ENCODE measurements at places on chromosomes 5 and 9.

GRCh38 chr5:170554521-170555267 is 50.9 kb downstream of the KCNIP1 start:
- no peaks in the 10 kb centered on the region for H3K4me1 ChIP-seq
- H3K4me3 ChIP-seq, result no peak overlapping the region
- H3K27ac ChIP-seq, result no peak overlapping the region
- no peaks in the 10 kb centered on the region for H3K36me3 ChIP-seq
- peaks cover 25% of the 10 kb centered on the region for H3K27me3 ChIP-seq

DNA sequence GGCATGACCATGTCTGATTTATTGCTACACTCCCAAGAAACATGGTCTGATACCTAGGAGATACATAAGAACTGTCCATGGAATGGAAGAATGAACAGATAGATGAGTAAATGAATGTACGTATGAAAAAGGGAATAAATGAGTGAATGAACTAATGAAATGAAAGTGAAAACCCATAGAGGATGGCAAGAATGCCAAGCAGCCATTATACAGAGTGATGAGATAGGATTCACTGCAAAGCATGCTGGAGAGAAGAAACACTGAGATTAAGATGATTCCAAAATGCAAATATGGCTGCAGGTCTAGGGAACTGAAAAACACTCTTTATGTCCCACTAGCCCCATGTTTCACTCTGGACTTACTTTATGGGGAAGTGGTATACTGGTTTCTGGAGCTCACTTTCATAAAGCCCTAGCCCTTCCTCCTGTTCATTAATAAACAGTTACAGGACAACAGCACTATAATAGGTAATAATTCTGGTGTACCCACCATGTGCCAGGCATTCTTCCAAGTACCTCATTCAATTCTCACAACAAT is 170.3 kb upstream of the RAD23B start:
- no peak overlapping the region for H3K4me3 ChIP-seq
- H3K27me3 ChIP-seq, result peaks cover 4% of the 10 kb centered on the region
- no peaks in the 10 kb centered on the region for H3K4me1 ChIP-seq
- H3K27ac ChIP-seq, result no peak overlapping the region

DNA sequence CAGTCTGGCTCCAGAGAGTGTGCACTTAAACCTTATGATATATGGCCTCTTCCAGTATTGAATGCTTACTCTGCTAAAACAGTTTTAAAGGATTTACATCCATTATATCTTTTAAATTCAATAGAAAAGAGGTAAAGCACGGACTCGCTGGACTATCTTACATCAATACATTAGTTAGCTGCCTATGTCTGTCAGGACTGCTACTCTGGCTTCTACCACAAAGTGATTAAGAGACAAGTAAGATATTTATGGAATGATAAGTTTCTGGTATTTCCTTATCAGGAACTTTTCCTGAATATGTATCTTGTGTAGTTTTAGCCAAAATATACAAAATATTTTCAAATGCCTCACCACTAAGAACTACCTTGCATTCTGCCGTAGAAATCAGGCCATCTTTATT is 295.1 kb downstream of the ISL1 start:
- H3K4me1 ChIP-seq, result no peaks in the 10 kb centered on the region
- H3K27me3 ChIP-seq, result no peaks in the 10 kb centered on the region
- no peaks in the 10 kb centered on the region for H3K36me3 ChIP-seq
- no peak overlapping the region for H3K27ac ChIP-seq
- H3K4me3 ChIP-seq, result no peak overlapping the region
- DNase-seq, result no peak

DNA sequence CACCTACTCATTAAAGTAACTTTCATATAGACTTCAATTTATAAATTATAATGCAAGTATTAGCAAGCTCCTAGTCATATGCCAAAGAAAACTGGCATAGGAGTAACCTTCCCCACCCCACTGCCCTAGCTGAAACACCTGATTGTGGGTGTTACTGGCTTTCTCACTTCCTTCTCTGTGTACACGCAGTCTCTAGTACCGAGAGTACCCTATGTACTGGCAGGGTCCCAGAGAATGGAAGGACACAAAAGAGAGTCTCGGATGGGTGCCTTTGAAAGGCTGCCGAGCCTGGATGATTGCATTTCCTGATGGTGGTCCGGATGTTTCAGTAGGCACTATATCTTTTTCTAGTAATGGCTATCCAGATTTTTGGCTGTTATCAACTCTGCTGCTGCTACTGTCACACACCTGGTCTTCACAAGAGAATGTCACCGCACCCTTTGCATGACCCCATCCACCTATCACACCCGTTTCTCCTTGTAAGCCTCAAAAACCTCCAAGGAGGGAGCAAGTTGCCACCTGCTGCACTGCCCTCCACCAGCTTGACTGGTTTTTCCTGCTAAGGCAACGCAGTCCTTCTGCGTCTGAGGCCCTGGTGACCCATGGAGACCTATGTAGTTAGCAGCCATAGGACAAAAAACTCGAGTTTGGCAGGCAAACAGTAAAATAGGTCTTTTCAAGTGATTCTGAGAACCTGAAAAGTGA is 53.8 kb upstream of the CLINT1 start:
- H3K4me1 ChIP-seq, result peaks cover 2% of the 10 kb centered on the region
- H3K4me3 ChIP-seq, result no peak overlapping the region
- H3K27me3 ChIP-seq, result no peaks in the 10 kb centered on the region

GRCh38 chr9:437574-438001 is 222.9 kb downstream of the DOCK8 start:
- H3K27me3 ChIP-seq, result no peaks in the 10 kb centered on the region
- no peak overlapping the region for H3K4me3 ChIP-seq
- H3K27ac ChIP-seq, result no peak overlapping the region
- H3K4me1 ChIP-seq, result no peaks in the 10 kb centered on the region
- H3K36me3 ChIP-seq, result peaks cover 56% of the 10 kb centered on the region

DNA sequence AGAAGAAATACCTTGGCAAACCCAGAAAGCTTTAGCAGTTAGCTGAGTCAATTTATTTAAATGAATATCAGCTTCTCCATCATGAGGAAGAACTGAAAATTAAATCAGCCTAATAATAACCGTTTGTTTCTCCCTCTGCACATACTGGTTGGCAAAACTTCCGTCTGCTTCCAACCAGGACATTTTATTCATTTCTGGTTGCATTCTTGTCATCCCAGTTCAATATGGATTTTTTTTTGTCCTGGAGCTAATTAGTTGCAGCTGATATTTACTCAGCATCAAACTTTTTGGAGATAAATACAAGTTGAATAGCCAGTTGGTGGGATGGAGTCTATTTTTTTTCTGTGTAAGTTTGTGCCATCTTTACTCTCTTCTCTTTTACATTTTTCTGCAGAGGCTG is 126.5 kb upstream of the GDNF start:
- H3K4me1 ChIP-seq, result no peaks in the 10 kb centered on the region
- H3K4me3 ChIP-seq, result no peak overlapping the region
- no peak for DNase-seq
- no peaks in the 10 kb centered on the region for H3K36me3 ChIP-seq
- peaks cover 1% of the 10 kb centered on the region for H3K27me3 ChIP-seq

- DNase-seq, result no peak
- no peaks in the 10 kb centered on the region for H3K36me3 ChIP-seq
- H3K4me3 ChIP-seq, result no peak overlapping the region
Observed at GRCh38 chr5:54936201-54936600, 49.2 kb downstream of the ESM1 start.

- H3K4me3 ChIP-seq, result no peak overlapping the region
- no peaks in the 10 kb centered on the region for H3K27me3 ChIP-seq
- H3K36me3 ChIP-seq, result no peaks in the 10 kb centered on the region
- H3K27ac ChIP-seq, result no peak overlapping the region
- DNase-seq, result no peak
Observed at GRCh38 chr5:60184606-60185005, 291.1 kb upstream of the PDE4D start.

GRCh38 chr5:142015781-142016533 is 3.1 kb upstream of the GNPDA1 start:
- H3K27ac ChIP-seq, result peak overlapping the region; percentile 99
- peaks cover 10% of the 10 kb centered on the region for H3K36me3 ChIP-seq
- H3K4me3 ChIP-seq, result peak overlapping the region; percentile 68

GRCh38 chr5:158802941-158803341 is 296.8 kb downstream of the EBF1 start:
- no peak overlapping the region for H3K27ac ChIP-seq
- H3K36me3 ChIP-seq, result no peaks in the 10 kb centered on the region
- no peak overlapping the region for H3K4me3 ChIP-seq
- no peak for DNase-seq

DNA sequence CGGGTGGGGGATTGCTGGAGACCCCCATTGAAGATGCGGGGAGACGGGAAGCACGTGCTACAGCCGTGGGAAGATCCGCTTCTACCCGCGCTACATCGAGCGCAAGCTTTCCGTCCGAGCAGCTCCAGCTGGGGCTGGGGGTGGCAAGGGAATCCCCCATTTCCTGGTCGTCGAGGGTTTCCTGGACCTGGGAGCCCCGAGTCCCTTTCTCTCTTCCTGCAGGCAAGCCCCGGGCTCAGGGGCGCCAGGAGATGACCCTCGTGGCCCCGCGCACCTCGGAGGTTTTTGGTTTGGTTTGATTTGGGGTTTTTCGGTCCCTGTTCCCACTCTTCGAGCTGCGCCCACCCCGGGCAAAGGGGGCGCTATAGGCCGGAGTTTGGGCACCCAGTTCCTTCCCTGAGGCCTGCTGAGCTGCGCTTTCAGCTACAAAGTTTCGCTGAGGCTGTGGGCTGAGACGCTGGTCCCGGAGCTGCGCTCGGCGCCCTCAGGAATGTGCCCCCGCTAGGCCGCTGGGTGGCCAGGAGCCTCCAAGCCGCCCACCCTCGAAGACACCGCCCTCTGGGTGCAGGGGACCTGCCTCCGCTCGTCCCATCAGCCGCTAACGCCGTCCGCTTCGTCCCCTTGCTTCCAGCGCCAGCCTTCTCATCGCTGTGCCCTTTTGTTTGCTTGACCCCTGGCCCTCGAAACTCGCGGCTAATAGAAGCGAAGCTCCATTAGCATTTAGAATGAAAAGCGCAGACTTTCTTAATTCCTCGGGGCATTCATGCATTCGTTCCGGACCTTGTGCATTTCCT is 2.9 kb downstream of the NR4A3 start:
- peak overlapping the region; percentile 100 for H3K4me3 ChIP-seq
- H3K4me1 ChIP-seq, result peaks cover 60% of the 10 kb centered on the region
- DNase-seq, result peak; percentile 85
- H3K27ac ChIP-seq, result peak overlapping the region; percentile 99
- H3K36me3 ChIP-seq, result peaks cover 64% of the 10 kb centered on the region
- H3K27me3 ChIP-seq, result peaks cover 10% of the 10 kb centered on the region

GRCh38 chr9:75181750-75182149 is 93.4 kb downstream of the OSTF1 start:
- H3K27me3 ChIP-seq, result no peaks in the 10 kb centered on the region
- H3K4me3 ChIP-seq, result no peak overlapping the region
- H3K36me3 ChIP-seq, result peaks cover 3% of the 10 kb centered on the region
- no peak overlapping the region for H3K27ac ChIP-seq
- DNase-seq, result no peak

- H3K27ac ChIP-seq, result peak overlapping the region; percentile 34
- H3K4me3 ChIP-seq, result peak overlapping the region; percentile 78
- H3K4me1 ChIP-seq, result peaks cover 17% of the 10 kb centered on the region
- peaks cover 4% of the 10 kb centered on the region for H3K36me3 ChIP-seq
Observed at GRCh38 chr9:63817622-63818518, 1467.1 kb downstream of the FOXD4L5 start.

DNA sequence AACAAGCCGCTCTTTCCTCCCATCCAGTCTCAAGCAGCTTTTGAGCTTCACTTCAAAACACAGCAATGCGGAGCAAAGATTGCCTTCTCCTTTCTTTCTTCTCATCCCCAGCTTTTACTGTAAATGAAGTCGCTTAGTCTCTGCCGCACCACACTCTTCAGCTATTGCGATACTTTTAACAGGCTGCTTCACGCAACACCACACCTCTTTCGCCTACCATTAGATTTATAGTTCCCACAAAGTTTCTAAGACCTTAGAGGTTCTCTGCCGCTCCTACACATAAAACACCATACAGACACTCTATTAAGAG is 711 bp downstream of the PGGT1B start:
- no peaks in the 10 kb centered on the region for H3K27me3 ChIP-seq
- DNase-seq, result no peak
- H3K27ac ChIP-seq, result peak overlapping the region; percentile 94
- peak overlapping the region; percentile 99 for H3K4me3 ChIP-seq

DNA sequence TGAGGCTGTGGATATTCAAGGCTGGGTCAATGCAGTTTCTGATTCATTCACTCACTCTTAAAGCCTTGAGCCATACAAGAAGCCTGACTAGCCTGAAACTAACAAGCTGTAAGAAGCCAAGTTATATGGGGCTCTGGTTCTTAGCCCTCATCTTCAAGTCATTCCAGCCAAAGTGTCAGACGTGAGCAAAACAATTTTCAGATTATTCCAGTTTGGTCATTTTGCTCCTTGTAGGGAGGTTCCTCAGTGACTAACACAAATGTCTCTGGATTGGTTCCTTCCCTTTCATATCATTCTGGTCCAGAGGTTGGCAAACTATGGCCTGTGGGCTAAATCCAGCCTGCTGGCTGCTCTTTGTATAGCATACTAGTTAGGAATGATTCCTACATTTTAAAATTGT is 12.5 kb upstream of the SHOC1 start:
- H3K27ac ChIP-seq, result no peak overlapping the region
- H3K36me3 ChIP-seq, result peaks cover 3% of the 10 kb centered on the region
- peaks cover 32% of the 10 kb centered on the region for H3K4me1 ChIP-seq
- no peak for DNase-seq
- H3K4me3 ChIP-seq, result no peak overlapping the region

GRCh38 chr5:102902647-102903046 is 147.5 kb downstream of the PAM start:
- no peak for DNase-seq
- no peak overlapping the region for H3K27ac ChIP-seq
- H3K4me1 ChIP-seq, result no peaks in the 10 kb centered on the region
- peaks cover 18% of the 10 kb centered on the region for H3K36me3 ChIP-seq
- H3K27me3 ChIP-seq, result no peaks in the 10 kb centered on the region

DNA sequence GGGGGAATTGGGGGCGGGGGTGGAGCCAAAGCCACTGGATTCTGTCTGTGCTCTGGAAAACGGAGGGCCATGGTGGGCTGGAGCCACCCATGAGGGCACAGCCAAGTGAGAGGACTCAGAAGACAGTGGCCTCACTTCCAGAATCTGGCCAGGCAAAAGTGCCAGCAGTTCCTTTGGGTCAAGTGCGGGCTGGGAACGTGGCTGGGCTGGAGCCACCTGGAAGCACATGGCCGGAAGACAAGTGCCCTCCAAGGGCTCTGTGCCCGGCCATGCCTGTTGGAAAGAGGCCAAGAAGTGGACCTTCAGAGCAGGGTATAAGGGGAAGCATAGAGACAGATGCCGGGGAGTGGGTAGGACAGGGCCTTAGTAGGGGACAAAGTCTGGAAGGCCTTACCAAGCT is 11.7 kb upstream of the SH3PXD2B start:
- no peak overlapping the region for H3K27ac ChIP-seq
- no peaks in the 10 kb centered on the region for H3K36me3 ChIP-seq
- DNase-seq, result no peak
- peaks cover 6% of the 10 kb centered on the region for H3K4me1 ChIP-seq
- H3K4me3 ChIP-seq, result no peak overlapping the region
- H3K27me3 ChIP-seq, result peaks cover 12% of the 10 kb centered on the region

Data from activated naive CD8-positive, alpha-beta T cell treated with anti-CD3 and anti-CD28 coated beads, Interleukin-2, amount 50 U/mL, for 24 hours (primary cell).